ENCODE measurements at places on chromosomes 12 and 14. TPM values are rescaled to one million over a fixed set of nuclear protein-coding genes. Genes with fewer than 3 reads are reported as not detected.

GRCh38 chr12:81692008-81692407 lies 67.1 kb downstream of the PPFIA2 start:
- DNase-seq, result no peak

DNA sequence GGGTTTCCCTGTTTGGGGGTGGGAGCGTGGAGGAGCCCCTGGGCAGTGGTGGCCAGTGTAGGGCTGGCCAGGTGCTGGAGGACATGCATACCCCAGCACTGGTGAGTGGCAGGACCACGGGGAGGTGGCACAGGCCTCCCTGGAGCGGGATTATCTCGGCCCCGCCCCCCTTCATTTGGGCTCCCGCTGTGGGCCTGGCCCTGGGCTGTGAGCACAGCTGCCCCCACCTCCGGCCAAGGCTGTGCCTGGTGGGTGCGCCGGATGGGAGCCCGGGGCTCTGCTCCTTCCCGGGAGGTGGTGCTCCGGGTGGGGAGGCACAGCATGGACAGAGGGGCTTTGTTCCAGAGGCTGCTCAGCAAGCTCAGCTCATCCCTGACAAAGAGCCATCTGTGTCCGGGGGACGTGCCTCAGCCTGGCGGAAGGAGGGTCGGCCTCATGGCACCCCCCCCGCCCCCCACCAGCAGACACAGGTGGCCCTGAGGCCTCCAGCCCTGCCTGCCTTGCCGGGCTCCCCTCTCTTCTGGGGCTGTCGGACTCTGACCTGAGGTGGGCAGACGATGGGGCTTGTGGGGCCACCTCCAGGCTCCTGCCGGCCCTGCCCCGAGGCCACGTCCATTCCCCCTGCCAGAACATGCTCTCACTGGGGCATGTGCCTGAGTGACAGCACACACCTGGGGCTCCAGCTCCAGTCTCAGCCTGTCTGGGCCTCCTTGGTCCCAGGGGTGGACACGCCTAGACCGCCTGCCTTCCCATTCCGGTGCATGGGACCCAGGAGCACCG lies 8.4 kb downstream of the TEDC1 start:
- DNase-seq, result peak; percentile 92

DNA sequence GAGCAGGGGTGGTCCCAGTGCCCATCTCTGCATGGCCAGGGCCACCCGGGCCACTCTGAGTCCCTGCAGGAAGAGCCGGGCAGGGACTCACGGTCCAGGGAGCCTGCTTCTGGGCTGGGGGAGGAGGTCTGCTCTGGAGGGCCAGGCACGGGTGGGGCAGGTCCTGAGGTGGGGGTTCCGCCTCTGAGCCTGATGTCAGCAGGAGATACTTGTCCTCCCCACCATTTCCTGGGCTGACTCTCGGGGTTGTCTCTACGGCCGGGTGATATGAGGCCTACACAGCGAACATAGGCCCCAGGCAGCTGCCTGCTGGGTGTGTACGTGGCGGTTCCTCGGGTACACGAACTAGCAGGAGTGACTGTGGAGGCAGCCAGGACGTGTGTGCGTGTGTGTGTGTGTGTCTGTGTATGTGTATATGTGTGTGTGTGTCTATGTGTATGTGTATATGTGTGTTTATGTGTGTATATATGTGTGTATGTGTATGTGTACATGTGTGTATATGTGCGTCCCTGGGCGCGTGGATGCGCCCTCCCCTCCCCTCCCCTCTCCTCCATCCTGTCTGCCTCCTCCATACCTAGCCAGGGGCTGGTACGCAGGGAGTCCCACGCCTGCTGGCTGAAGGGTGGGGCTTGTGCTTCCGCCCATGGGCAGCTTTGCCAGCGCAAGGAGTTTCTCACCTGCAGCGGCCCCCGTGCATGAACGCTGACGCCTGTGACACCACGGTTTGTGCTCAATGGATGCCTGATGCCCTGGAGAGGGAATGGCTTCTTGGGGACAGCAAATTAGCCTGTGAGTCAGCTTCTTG lies 30.4 kb upstream of the TRAF3 start:
- DNase-seq, result no peak

- DNase-seq, result no peak
These were observed 89.9 kb downstream of the BORCS5 start for GRCh38 chr12:12446786-12447185.

DNA sequence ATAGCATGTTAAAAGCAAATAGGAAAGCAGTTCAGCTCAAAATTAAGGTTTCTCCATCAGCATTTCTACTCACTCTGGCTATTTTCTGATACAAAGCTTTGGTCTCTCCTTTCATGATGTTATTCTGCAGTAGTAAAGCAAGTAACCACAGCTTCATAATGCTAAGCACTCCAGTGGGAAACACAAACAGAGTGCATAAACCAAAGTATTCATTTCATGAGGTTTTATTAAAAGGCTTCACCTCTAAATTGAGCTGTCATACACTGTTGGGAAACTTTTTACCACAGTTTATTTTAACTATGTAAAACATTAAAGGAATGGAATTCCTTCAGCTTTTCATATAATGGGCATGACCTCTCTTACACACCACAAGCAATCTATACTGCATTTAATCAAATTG lies 157.9 kb upstream of the LMO3 start:
- DNase-seq, result no peak

- no peak for DNase-seq
These were observed 16.5 kb upstream of the YY1 start for GRCh38 chr14:100222224-100223093.

Gene C12orf50
- not detected for total RNA-seq

Data from dorsolateral prefrontal cortex (tissue), 122 donors.